ENCODE measurements at places on chromosomes 2 and 18.

DNA sequence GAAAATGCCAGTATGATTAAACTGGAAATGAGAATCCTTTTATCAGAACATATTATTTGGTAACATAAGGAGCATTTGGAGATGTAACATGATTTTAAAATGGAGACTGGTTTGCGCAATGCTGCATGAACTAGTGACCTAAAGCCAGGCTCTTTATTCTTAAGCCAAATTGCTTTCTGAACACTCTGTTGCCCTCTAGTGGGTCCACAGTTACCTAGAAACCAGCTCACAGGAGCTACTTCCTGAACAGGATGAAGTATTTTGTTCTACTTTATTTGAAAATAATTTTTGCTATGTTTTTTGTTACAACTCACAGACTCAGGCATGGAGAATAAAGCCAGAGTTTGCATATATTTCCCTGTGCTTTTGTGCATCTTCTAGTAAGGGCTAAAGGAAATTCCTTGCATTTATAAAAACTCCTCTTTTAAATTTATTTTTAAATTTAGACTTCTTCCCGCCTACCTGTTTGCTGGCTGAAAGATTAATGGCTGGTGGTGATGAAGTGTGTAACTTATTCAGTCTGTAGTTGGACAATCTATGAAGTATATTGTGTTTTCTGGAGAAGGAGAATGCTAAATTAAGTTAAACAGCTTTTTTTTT lies 146.7 kb downstream of the PARD3B start:
- peak; percentile 47 for DNase-seq

DNA sequence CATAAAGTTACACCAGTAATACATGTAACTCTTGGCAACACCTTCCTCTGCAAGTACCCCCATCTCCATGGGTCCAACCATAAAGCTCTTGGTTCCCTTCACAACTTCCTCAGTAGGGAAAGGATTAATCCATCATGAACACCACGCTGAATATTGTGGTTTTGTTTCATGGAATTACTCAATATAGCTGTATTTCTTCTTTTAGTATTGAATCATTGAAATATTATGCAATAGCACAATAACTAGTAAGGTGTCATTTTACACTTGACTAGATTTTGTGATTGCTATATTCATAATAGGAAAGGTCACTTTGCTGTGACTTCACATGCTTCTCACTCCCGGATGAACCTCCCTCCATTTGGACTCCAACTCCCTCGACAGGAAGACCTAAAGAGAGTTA lies 29.7 kb upstream of the PID1 start:
- DNase-seq: no peak

GRCh38 chr2:120220756-120221155 lies 2.4 kb downstream of the TMEM185B start:
- DNase-seq: no peak

GRCh38 chr2:37080266-37080665 lies 3.9 kb downstream of the HEATR5B start:
- no peak for DNase-seq

DNA sequence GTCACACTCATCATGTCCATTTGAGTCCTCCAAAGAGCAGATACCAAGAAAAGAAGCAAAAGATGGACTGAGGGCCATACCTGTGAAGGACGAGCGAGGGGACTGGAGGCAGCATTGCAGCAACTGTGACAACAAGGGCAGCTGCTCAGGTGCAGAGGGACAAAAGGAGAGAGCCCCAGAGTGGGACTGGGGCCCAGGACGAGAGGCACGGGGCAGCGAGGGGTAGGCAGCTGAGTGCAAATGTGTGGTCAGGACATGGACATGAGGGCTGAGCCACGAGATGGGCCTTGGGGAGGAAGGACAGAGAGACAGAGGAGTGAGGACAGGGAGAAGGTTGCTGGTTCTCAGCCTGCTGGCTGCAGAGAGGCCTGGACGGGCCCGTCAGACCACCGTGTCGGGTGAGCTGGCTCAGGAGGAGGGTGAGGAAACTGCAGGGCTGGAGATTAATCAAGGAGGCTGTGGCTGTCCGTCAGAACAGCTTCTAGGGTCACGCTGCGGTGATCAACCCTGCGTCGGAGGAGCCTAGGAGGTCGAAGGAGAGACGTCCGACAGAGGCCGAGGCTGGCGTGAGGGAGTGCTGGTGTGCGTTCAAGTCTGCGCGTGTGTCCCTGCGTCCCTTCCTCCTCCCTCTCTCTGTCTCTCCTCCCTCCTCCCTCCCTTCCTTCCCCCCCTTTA lies 206.8 kb upstream of the HDAC4 start:
- no peak for DNase-seq

DNA sequence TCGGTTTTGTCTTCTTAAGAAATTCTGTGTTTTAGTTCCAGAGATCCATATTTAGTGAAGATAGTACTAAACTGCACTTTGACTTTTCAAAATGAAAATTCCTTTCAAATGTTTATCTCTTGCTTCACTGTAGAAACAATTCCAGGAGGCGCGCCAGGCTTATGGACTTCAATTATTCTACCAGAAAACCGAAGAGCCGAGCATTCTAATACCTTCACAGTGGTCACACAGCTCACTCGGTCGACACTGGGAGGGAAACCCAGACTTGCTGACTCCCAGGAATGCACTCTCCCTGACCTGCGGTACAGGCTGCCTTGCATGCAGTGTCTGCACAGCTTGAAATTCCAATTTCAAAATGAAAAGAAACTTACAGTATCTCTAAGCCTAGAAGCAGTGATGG lies 119.9 kb upstream of the PIEZO2 start:
- DNase-seq: no peak

DNA sequence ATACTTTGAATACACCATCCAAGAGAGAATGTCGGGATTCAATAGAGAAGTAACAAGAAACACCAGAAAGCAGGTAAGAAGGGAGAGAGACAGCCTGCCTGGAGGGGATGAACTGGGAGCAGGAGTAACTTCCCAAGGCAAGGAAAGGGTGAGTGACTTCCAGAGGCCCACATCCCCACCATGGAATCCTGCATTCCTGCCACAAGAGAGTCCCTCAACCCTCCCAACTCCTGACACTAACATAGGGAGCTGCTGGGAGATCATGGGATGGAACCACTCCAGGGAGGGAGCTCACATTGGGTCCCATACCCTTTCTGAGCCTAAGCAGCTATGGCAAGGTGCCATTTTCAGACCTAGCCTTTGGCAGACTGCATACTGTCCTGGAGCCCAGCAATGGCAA lies 5.5 kb upstream of the TMEM163 start:
- no peak for DNase-seq

DNA sequence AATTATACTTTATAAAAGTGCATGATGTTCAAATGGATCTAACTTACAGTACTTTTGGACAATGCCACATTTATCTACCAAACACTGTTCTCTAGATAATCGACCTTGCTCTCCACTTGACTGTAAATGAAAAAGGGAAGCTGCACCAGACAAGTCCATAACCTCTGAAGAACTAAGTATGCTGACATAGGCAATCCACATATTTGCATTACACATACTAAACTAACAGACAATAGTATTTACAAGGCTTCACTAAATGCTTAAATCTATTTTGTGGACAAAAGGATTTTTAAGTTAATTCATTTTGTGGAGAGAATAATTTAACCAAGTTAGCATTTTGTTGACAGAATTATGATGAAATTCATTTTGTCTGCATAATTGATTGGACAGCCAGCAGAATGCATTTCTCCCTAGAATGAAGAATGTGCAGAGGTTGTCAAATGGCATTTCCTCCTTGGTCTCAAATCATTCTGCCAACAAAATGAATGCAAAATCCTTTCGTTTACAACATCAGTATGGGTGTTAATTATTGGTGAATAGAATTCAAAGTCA lies 520.9 kb downstream of the CPS1 start:
- no peak for DNase-seq

- DNase-seq: no peak
These were observed 73.2 kb upstream of the BOD1L2 start for GRCh38 chr18:57073501-57074187.

- DNase-seq: no peak
These were observed 143.8 kb downstream of the RNF152 start for GRCh38 chr18:61749031-61749430.
